ENCODE measurements at places on chromosomes 3 and 15.
A peak's percentile ranks its signal among the peaks of the same experiment; 100 is the strongest.

- peak; percentile 28 for DNase-seq
Observed at GRCh38 chr3:111859974-111860859, 1.2 kb downstream of the PHLDB2 start.

- no peak for DNase-seq
Observed at GRCh38 chr3:88444251-88444650, 294.5 kb downstream of the C3orf38 start.

DNA sequence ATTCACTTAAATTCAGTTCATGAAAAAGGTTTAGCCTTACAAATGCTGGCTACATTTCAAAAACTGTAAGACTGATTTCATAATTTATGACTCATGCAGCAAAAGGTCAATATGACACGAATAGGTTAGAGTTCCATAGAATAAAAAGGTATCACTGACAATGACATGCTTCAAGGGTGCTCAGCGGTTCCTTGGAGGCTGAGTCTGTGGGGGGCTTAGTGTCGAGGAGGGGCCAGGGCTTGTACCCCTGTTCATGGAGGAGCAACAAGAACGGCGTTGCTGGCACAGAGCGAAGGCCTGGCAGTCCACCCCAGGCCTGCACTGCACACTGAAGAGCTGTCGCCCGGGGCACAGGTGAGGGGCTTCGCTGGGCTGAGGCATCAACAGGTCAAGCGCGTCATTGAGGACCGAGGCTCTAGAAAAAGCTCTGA lies 174.2 kb downstream of the NR1D2 start:
- DNase-seq, result no peak

- DNase-seq, result no peak
Observed at GRCh38 chr3:143820466-143821221, 27.6 kb downstream of the SLC9A9 start.

All from activated gamma-delta T cell treated with anti-CD3 and anti-CD28 coated beads, Interleukin-2, amount 50 U/mL, for 16 hours (primary cell).